Activated CD4-positive, alpha-beta T cell treated with anti-CD3 and anti-CD28 coated beads, Interleukin-2, amount 10 ng/mL, durations not matched to agents 24 days and 14 days (primary cell): ENCODE measurements at places on chromosomes 3 and 15. TPM values are rescaled to one million over a fixed set of nuclear protein-coding genes. Genes with fewer than 3 reads are reported as not detected.
A peak's percentile ranks its signal among the peaks of the same experiment; 100 is the strongest.

The GABRG3 gene
- total RNA-seq: not detected in 2 replicates

GRCh38 chr15:63085289-63085688, 36.4 kb upstream of the LACTB start:
- peaks cover 7% of the 10 kb centered on the region for H3K27me3 ChIP-seq
- DNase-seq: no peak
- H3K4me3 ChIP-seq: no peak overlapping the region
- no peaks in the 10 kb centered on the region for H3K36me3 ChIP-seq

The EIF4E3 gene
- total RNA-seq: 20.3 and 20.7 TPM in 2 replicates

The STAC gene
- not detected in 2 replicates for total RNA-seq

The ADCY5 gene
- total RNA-seq: not detected in 2 replicates

GRCh38 chr3:150703299-150703755, 393 bp downstream of the ERICH6 start:
- H3K27ac ChIP-seq: peak overlapping the region; percentile 99
- no peaks in the 10 kb centered on the region for H3K36me3 ChIP-seq
- peak overlapping the region; percentile 92 for H3K4me3 ChIP-seq
- peak; percentile 84 for DNase-seq
- H3K4me1 ChIP-seq: peaks cover 28% of the 10 kb centered on the region
- peaks cover 10% of the 10 kb centered on the region for H3K27me3 ChIP-seq

The EPHB3 gene
- total RNA-seq: 0.05 TPM in 1 of 2 replicates, not detected in the other

The SPSB4 gene
- total RNA-seq: 0.07 TPM in 1 of 2 replicates, not detected in the other

GRCh38 chr3:184690192-184690883, 21.5 kb downstream of the MAGEF1 start:
- H3K36me3 ChIP-seq: no peaks in the 10 kb centered on the region
- no peak overlapping the region for H3K27ac ChIP-seq
- H3K27me3 ChIP-seq: peaks cover 10% of the 10 kb centered on the region
- no peaks in the 10 kb centered on the region for H3K4me1 ChIP-seq
- no peak for DNase-seq

GRCh38 chr15:93913310-93913709, 318.1 kb upstream of the MCTP2 start:
- H3K36me3 ChIP-seq: no peaks in the 10 kb centered on the region
- H3K4me3 ChIP-seq: no peak overlapping the region
- H3K27me3 ChIP-seq: peaks cover 2% of the 10 kb centered on the region
- no peaks in the 10 kb centered on the region for H3K4me1 ChIP-seq
- no peak for DNase-seq
- H3K27ac ChIP-seq: no peak overlapping the region

The NECTIN3 gene
- total RNA-seq: 3.0 and 4.4 TPM in 2 replicates

The TTBK2 gene
- 10.2 and 11.3 TPM in 2 replicates for total RNA-seq

The KCTD6 gene
- total RNA-seq: 5.8 and 6.3 TPM in 2 replicates

The TRIM59 gene
- total RNA-seq: 31.8 and 35.0 TPM in 2 replicates

GRCh38 chr15:23645371-23646164, 2.1 kb downstream of the MAGEL2 start:
- no peak overlapping the region for H3K27ac ChIP-seq
- no peak for DNase-seq
- no peaks in the 10 kb centered on the region for H3K36me3 ChIP-seq
- no peaks in the 10 kb centered on the region for H3K4me1 ChIP-seq
- no peak overlapping the region for H3K4me3 ChIP-seq

DNA sequence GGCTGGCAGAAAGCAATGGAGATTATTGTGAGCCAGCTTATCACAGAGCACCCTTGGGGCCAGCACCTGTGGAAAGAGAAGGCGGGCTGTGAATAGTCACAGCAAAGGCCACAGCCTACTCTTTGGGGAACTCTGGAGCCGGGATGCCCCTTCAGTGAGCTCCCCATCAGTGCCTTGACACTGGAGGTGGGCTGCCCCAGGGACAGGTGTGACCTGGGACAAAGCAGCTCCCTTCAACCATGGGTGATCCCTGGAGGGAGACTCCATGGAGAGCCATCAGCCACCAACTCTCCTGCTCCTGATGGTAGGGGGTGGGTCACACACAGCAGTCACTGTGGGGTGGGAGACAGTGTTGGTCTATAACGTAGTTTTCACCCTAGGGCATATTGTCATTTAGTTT, 5.8 kb downstream of the TTC21A start:
- peaks cover 2% of the 10 kb centered on the region for H3K36me3 ChIP-seq
- DNase-seq: no peak
- no peak overlapping the region for H3K4me3 ChIP-seq
- H3K27me3 ChIP-seq: no peaks in the 10 kb centered on the region
- H3K27ac ChIP-seq: no peak overlapping the region
- H3K4me1 ChIP-seq: peaks cover 12% of the 10 kb centered on the region

- DNase-seq: no peak
- H3K27me3 ChIP-seq: peaks cover 12% of the 10 kb centered on the region
- no peak overlapping the region for H3K4me3 ChIP-seq
Observed at GRCh38 chr3:124845406-124845805, 41.8 kb downstream of the ITGB5 start.

- H3K4me3 ChIP-seq: no peak overlapping the region
- no peaks in the 10 kb centered on the region for H3K36me3 ChIP-seq
- H3K27me3 ChIP-seq: no peaks in the 10 kb centered on the region
Observed at GRCh38 chr3:20258371-20258770, 72.4 kb upstream of the SGO1 start.

DNA sequence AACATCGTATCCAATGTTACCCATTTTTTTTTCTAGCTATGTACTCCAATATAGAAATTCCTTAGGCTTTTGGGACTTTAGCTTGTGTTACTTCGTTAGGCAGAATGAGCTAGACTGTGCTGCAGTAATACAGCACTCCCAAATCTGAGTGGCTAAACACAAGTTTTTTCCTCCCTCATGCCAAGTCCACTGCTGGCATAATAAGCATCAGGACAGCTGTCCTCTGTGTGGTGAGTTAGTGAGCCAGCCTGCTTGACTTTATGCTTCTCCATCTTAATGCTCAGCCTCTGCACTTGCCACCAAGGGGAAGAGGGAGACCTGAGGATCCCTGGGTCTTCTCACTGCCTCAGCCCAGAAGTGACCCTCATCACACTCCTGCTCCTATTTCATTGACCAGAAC, 18.2 kb upstream of the ACOX2 start:
- no peak for DNase-seq
- H3K27me3 ChIP-seq: peaks cover 5% of the 10 kb centered on the region
- no peaks in the 10 kb centered on the region for H3K4me1 ChIP-seq
- no peak overlapping the region for H3K27ac ChIP-seq

DNA sequence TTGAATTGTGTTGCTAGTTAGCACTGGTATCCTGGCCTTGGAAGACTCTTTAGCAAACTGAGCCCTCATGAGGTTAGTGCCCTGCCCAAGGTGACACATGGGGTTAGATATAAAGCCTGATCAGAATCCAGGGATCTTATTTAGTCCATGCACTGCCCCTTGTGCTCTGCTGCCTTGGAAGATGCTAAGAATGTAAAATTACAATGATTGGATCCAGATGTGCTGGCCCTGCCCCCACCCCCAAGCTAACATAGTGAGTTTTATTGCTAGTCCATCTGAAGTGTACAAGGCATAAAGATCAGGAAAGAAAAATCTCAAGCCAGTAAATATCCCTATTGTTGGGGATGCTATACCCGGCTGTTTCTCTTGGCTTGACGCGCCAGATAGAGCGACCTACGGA, 248.1 kb upstream of the C2CD4B start:
- DNase-seq: no peak
- no peak overlapping the region for H3K27ac ChIP-seq
- no peak overlapping the region for H3K4me3 ChIP-seq
- H3K4me1 ChIP-seq: no peaks in the 10 kb centered on the region

DNA sequence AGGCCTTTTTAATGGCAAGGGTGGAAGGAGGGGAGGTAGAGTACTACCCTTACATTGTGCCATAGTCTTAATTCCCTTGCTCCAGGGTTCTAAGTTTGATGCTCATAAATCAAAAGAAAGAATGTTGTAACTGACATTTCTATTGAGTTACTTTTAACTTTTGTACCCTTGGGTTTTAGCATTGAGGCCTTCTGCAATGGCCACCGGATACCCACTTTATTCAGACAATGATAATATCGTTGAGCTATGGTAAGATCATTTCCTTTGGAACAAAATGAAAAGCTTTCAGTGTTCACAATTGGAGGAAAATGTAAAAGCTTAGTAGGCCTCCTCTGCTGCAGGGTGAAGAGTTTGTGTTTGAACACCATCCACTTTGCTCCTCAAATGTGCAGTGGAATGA, 16.8 kb downstream of the CGNL1 start:
- no peaks in the 10 kb centered on the region for H3K4me1 ChIP-seq
- H3K27ac ChIP-seq: no peak overlapping the region
- no peak for DNase-seq
- no peaks in the 10 kb centered on the region for H3K36me3 ChIP-seq

DNA sequence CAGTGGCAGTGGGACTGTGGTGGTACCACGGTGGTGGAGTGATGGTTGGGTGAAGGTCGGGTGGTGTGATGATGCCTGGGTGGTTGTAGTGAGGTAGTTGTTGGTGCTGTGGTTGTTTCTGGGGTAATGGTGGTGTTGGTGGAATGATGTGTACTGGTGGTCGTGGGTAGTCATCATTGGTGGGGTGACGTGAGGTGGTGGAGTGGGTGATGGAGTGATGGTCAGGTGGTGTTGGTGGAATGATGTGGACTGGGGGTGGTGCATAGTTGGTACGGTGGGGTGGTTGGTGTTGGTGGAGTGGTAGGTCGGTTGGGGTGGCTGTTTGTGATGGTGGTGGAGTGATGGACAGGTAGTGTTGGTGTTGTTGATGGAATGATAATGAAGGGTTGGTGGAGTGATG, 87.1 kb downstream of the PDCD6IP start:
- H3K4me3 ChIP-seq: no peak overlapping the region
- no peaks in the 10 kb centered on the region for H3K27me3 ChIP-seq
- peaks cover 4% of the 10 kb centered on the region for H3K4me1 ChIP-seq
- H3K36me3 ChIP-seq: no peaks in the 10 kb centered on the region
- no peak overlapping the region for H3K27ac ChIP-seq
